Transverse colon (tissue), 4 donors: ENCODE measurements at places on chromosomes 7 and 10. TPM values are rescaled to one million over a fixed set of nuclear protein-coding genes. Genes with fewer than 3 reads are reported as not detected.

Gene MYOZ1
- 1.1 TPM for total RNA-seq

- no peak for DNase-seq
Observed at GRCh38 chr10:67306588-67307205, 380.9 kb downstream of the LRRTM3 start.

DNA sequence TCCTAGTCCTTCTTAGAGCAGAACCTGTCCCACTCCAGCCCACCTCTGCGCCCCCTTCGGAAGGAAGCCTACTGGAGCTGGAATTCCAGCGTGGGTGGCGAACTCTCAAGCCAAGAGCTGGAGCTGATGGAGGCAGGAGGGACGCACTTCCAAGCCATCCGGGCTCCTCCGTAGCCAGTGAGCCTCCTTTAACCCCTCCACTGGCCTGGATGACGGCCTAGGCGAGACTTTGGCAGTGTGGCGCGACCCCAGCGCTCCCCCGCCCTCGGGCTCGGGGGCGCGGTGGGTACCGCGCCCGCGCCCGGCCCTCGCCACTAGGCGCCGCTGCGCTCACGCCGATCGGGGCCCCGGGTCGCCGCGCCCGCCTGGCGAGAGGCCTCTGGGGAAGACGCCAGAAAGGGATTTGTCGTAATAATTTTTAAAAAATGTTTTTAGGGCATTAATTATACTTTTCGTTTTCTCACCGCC lies 5.1 kb upstream of the EMX2 start:
- DNase-seq: no peak

Gene HOXA9
- 42.3 TPM for total RNA-seq

- DNase-seq: no peak
Observed at GRCh38 chr7:22793593-22794462, 28.8 kb downstream of the TOMM7 start.

Gene FBXL13
- not detected for total RNA-seq

- no peak for DNase-seq
Observed at GRCh38 chr7:68892236-68892635, 706.0 kb upstream of the AUTS2 start.

Gene PLA2G12B
- total RNA-seq: 29.2 TPM

- no peak for DNase-seq
Observed at GRCh38 chr7:156106107-156106426, 293.8 kb upstream of the SHH start.
